Activated CD4-positive, alpha-beta memory T cell treated with anti-CD3 and anti-CD28 coated beads, Interleukin-2, amount 10 ng/mL, durations not matched to agents 7 days and 5 days (primary cell): ENCODE measurements at places on chromosomes 13 and 19. TPM values are rescaled to one million over a fixed set of nuclear protein-coding genes. Genes with fewer than 3 reads are reported as not detected.

DNA sequence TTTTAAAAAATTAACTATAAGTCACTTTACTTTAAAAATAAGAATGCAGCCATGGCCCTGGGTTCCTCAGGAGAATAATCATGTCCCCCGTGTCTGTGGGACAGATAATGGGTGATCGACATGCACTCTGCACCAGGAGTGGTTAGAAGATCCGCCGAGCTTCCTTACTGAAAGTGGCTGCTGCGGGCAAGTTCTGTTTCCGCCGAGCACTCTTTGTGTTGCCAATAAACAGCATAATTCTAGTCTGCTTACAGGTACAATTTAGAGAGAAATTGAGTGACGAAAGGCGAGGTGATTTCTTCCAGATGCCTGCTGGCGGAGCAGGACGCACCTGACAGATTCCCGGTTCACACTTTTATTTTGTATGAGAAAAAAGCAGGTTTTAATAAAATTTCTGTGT is 139.0 kb downstream of the SOX1 start:
- no peaks in the 10 kb centered on the region for H3K36me3 ChIP-seq
- DNase-seq, result no peak
- peaks cover 14% of the 10 kb centered on the region for H3K4me1 ChIP-seq
- H3K27me3 ChIP-seq, result peaks cover 34% of the 10 kb centered on the region
- H3K27ac ChIP-seq, result no peak overlapping the region
- no peak overlapping the region for H3K4me3 ChIP-seq

DNA sequence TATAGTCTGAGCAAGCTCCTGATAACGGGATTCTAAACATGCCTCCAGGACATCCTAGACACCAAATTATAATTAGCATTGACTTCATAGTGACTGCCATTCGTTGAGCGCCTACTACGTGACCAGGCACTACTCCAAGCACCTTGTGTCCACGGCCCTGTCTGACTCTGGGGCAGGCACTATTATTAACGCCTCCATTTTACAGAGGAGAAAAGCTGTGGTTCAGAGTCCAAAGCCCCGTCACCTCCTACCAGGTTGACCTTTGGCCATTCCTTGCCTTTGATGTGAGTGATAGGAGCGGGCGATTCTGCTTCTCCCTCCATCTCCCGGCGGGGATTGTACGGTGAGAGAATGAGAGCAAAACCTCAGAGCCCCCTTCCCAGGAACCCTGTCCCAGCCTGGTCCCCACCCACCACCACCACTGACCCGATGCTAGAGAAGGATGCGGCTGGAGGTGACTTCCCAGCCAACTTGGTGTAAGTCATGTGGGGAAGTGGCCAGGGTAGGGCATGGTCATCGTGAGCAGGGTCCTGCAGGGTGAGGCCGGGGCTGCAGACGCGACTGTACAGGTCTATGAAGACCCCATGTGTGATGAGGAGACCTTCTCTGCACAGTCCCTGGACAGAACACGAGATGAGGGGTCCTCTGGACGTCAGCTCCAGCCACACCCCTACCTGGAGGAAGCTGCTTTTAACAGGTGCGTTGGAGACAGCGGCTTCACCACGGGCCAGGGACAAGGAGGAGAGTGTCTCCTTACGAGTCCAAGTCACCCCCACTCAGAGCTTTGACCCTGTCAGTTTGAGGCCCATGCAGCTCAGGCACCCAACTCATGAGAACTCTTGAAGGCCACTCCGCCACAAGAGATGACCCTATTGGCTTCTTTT is at the start of gene IGSF23:
TSS of gene IGSF23 (plus strand) at position 269 of the 884 bp plus-strand sequence. CDS start at position 352, 83 bp downstream.
- H3K27ac ChIP-seq, result no peak within 1 kb of the TSS
- H3K36me3 ChIP-seq, result no peaks in the 10 kb centered on the region
- no peak for DNase-seq
- no peaks in the 10 kb centered on the region for H3K27me3 ChIP-seq
- no peak within 1 kb of the TSS for H3K4me3 ChIP-seq
- no peaks in the 10 kb centered on the region for H3K4me1 ChIP-seq

GRCh38 chr19:38670921-38671398 is 23.5 kb downstream of the ACTN4 start:
- H3K4me3 ChIP-seq, result no peak overlapping the region
- H3K4me1 ChIP-seq, result peaks cover 86% of the 10 kb centered on the region
- H3K36me3 ChIP-seq, result peaks cover 51% of the 10 kb centered on the region
- H3K27ac ChIP-seq, result no peak overlapping the region

FBXO17 gene
- 0.20 TPM for total RNA-seq

TMEM190 gene
- total RNA-seq, result not detected
